Thymus (tissue), 14 donors: ENCODE measurements at places on chromosomes 1 and 21.

DNA sequence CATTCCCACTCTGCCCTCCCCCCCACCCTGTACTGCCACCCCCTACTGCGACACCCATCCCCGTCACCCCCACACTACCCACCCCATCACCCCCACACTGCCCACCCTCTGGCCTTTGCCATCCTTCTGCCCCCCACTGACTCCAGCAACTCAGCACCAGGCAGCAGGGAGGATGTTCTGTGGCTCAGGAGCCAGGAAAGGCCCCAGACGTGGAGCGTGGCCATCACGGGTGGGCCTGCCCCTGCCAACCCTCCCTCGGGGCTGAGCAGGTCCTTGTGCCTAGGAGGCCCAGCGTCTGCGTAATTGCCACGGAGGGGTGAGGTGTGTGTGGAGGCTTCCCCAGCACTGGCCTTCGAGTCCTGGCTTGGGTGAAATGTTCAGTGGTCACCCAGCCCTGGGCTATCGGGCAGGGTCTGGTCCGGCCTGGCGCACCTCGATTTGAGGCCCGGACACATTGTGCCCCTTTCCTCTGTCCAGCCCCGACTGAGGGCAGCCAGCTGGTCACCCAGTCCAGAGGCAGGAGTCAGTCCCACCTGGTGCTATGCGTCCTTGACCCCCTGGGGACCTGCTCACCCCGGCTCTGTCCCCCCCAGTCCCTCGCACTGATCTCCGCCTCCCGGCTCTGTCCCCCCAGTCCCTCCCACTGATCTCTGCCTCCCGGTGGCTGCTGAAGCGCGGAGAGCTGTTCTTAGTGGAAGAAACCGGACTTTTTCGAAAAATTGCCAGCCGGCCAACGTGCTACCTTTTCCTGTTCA, 23.0 kb downstream of the ARHGEF16 start:
- no peak for DNase-seq

- DNase-seq = no peak
Observed at GRCh38 chr1:154351363-154352068, 26.2 kb downstream of the ATP8B2 start.

- no peak for DNase-seq
Observed at GRCh38 chr1:91031081-91031480, 9.2 kb upstream of the ZNF644 start.

- no peak for DNase-seq
Observed at GRCh38 chr1:206550446-206550845, 43.1 kb downstream of the RASSF5 start.

- DNase-seq = no peak
Observed at GRCh38 chr1:198495631-198496030, 44.8 kb downstream of the ATP6V1G3 start.

- DNase-seq = no peak
Observed at GRCh38 chr1:113617438-113618141, 141.7 kb downstream of the PHTF1 start.
